ENCODE measurements at places on chromosomes 12 and 14. TPM values are rescaled to one million over a fixed set of nuclear protein-coding genes. Genes with fewer than 3 reads are reported as not detected.

The LRP1-AS gene
- not detected for total RNA-seq

The KRT78 gene
- 0.69 TPM for total RNA-seq

The RNASE2 gene
- total RNA-seq = not detected

The DTX1 gene
- total RNA-seq = not detected

The CLEC2A gene
- not detected for total RNA-seq

The KLRC2 gene
- not detected for total RNA-seq

The GXYLT1 gene
- total RNA-seq = 10.4 TPM

The NCKAP5L gene
- total RNA-seq = 10.0 TPM

The GALNT8 gene
- not detected for total RNA-seq

The GTF2A1 gene
- 35.9 TPM for total RNA-seq

Measured in Calu3 (cell line).